ENCODE measurements at places on chromosomes 13 and 19.

DNA sequence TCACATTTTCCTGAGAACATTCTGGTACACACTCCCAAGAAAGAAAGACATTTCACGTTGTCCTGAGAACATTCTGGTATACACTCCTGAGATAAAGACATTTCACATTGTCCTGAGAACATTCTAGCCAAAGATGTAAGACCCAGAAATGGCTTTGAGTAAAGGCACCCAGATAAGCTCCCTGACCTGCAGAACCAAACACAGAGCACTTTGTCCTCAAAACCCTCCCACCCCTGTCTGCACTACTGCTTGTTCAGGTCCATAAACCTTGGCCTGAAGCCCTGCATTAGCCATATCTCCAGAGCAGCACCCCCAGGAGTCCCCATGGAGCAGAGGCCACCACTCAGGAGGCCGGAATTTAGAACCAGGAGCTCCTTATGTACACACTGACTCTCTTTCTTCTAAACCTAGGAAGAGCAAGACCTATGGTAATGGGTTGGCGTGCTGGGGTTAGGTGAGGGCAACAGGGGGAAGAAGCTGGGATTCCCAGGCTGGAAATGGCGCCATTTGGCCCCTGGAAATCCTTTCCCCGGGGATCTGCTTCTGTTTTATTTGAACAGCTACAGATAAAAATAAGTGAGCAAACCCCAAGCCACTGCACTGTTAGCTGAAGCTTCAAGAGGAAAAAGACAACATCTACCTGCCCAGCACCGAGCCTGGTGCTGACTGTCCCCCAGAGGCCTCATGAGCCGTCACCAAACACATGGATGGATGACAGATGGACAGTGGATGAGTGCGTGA is 13.7 kb downstream of the GAS6 start:
- DNase-seq = no peak

DNA sequence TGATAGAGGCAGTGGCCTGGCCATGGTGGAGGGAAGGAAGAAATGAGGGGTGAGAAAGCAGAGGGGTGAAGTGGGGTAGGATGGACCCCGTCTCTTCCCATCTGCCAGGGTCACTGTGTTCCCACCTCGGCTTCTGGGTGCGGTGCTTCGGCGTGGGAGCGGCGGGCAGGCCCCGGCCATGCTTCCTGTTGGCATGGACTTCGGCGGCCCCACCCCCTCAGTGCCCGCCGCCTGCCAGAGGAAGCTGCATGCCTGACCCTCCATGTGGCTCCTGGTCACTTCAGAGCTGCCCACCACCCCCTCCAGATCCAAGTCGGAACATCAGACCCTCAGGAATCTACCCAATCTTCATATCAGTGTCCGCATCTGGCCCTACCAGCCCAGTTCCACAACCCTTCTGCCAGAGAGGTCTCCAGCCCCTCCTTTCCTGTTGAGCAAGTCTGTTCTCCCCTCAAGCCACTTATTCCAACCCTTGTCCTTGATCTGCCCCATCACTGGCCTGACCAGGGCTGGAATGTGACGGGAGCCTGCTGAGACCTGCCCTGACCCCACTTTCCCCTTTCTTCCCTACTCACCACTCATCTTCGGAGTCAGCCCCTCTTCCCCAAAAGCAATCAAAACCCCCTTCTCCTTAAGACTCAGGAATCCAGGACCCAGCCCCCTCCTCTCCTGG is 1.5 kb downstream of the KCNN4 start:
- DNase-seq = no peak

DNA sequence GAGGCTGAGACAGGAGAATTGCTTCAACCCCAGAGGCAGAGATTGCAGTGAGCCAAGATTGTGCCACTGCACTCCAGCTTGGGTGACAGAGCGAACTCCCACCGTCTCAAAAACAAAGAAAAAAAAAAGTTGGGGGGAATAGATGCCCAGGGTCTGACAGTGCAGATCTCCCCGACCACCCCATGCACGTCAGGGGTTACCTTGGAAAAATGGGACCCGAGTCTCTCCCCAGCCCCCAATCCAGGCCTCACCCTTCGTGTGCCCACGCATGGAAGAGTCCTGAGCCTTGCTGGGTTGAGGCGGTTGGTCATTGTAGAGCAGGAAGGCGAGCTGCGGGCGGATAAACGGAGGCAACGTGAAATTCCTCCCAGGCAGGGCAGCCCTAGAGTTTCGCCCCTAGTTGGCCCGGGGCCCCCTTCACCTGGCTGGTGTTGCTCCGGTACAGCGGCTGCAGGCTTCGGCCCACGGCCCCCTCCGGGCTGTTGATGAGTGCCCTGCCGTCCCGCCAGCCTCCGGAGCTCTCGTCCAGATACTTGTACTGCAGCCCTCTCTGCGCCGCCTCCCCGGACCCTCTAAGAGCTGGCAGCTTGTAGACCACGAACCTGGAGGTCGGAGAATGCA is 588 bp downstream of the DNASE2 start:
- DNase-seq = peak; percentile 38

DNA sequence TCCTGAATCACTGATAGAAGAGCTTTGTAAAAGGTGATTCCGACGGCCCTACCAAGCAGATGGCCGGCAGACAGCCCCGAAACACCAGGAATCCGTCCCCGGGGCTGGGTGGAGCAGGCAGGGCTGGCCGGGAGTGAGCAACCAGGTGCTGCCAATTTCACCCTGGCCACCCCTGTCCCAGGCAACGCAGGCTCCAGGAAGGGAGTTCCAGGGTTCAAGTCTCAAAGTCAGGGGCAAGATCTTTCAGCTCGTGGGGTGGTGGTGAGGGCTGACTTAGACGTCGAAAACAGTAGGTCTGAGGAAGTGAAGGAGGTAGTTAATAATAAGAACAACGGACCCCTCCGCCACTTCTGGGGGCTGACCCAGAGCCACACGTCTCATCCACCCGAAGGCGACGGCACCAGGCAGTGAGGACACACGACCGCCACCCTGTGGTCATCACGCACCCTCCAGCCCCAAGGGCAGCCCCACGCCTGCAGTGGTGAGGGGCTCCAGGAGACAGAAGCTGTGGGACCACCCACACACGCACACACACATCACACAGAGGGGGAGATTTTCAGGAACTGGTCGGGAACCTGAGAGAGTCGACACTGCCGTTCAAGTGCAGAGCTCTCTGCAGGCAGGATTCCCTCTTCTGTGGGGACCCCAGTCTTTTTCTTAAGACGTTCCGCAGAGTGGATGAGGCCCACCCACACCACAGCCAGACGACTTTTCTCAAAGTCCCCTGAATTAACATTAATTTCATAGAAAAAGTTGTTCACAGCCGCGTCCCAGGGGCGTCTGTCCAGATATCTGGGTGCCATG is 67.2 kb downstream of the SPACA7 start:
- DNase-seq = peak; percentile 37

DNA sequence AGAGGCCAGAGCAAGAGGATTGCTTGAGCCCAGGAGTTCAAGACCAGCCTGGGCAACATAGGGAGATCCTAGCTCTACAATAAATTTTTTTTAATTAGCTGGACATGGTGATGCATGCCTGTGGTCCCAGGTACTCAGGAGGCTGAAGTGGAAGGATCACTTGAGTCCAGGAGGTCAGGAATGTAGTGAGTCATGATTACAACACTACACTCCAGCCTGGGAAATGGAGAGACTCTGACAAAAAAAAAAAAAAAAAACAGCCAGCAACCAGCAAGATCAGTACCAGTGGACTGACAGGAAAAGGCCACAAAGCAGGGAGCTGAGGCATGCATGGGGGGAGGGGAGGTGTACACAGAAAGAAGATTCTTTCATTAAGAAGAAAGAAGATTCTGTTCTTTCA is 52.7 kb upstream of the RFXAP start:
- no peak for DNase-seq

- DNase-seq = no peak
Measured at GRCh38 chr19:768424-768823, 17.5 kb downstream of the MISP start.
